Bronchial smooth muscle cell (primary cell): ENCODE measurements at places on chromosomes 1 and 21. TPM values are rescaled to one million over a fixed set of nuclear protein-coding genes. Genes with fewer than 3 reads are reported as not detected.

The LAMC1 gene
- total RNA-seq, result 542 and 655 TPM in 2 replicates

The CLIC6 gene
- 0.16 and 0.52 TPM in 2 replicates for total RNA-seq

The TNFRSF14 gene
- total RNA-seq, result 21.3 and 33.7 TPM in 2 replicates

The TMCO4 gene
- 13.7 and 16.5 TPM in 2 replicates for total RNA-seq

The CFHR3 gene
- total RNA-seq, result not detected in 2 replicates

The PERM1 gene
- total RNA-seq, result under 0.01 TPM in 1 of 2 replicates, not detected in the other

The INKA2 gene
- total RNA-seq, result 0.63 and 0.77 TPM in 2 replicates
